ENCODE measurements at places on chromosomes 2 and 18. TPM values are rescaled to one million over a fixed set of nuclear protein-coding genes. Genes with fewer than 3 reads are reported as not detected.

FN1 gene
- total RNA-seq = 99.9 TPM

MOCOS gene
- 0.41 TPM for total RNA-seq

NEU2 gene
- total RNA-seq = not detected

IL18R1 gene
- 0.41 TPM for total RNA-seq

UGT1A4 gene
- not detected for total RNA-seq

PLB1 gene
- 1.2 TPM for total RNA-seq

NETO1 gene
- 44.4 TPM for total RNA-seq

GALM gene
- 2.9 TPM for total RNA-seq

SLC14A1 gene
- total RNA-seq = 3.7 TPM

PTPRM gene
- total RNA-seq = 102 TPM

GBX2 gene
- total RNA-seq = 0.41 TPM

EGR4 gene
- total RNA-seq = not detected

ADAM17 gene
- total RNA-seq = 33.8 TPM

ANKRD30B gene
- total RNA-seq = 3.3 TPM

GKN1 gene
- total RNA-seq = not detected

SKOR2 gene
- total RNA-seq = not detected

HRH4 gene
- total RNA-seq = not detected

RTP5 gene
- 2.4 TPM for total RNA-seq

CRYBA2 gene
- total RNA-seq = not detected

ABCB11 gene
- under 0.01 TPM for total RNA-seq

SLC23A3 gene
- total RNA-seq = under 0.01 TPM

FBXO41 gene
- total RNA-seq = 20.0 TPM

CNDP1 gene
- total RNA-seq = under 0.01 TPM

CD207 gene
- total RNA-seq = not detected

IL37 gene
- not detected for total RNA-seq

PID1 gene
- total RNA-seq = 36.7 TPM

RNASEH1 gene
- 20.8 TPM for total RNA-seq

SKA1 gene
- total RNA-seq = 2.0 TPM

DSG2 gene
- total RNA-seq = 3.3 TPM

MXD1 gene
- 12.2 TPM for total RNA-seq

PSMA8 gene
- total RNA-seq = not detected

ELOA2 gene
- total RNA-seq = not detected

GLI2 gene
- total RNA-seq = 0.41 TPM

MOGAT1 gene
- total RNA-seq = not detected

XDH gene
- total RNA-seq = not detected

CCDC178 gene
- 2.9 TPM for total RNA-seq

CAPN14 gene
- 0.82 TPM for total RNA-seq

SERPINB10 gene
- 0.41 TPM for total RNA-seq

MYOM1 gene
- total RNA-seq = 0.82 TPM

STK39 gene
- total RNA-seq = 46.1 TPM

DLX1 gene
- 21.6 TPM for total RNA-seq

STARD6 gene
- 0.82 TPM for total RNA-seq

MLPH gene
- 0.82 TPM for total RNA-seq

PTMA gene
- 958 TPM for total RNA-seq

SPP2 gene
- total RNA-seq = not detected
